Lung (tissue), 17 donors: ENCODE measurements at places on chromosomes 1 and 21.
A peak's percentile ranks its signal among the peaks of the same experiment; 100 is the strongest.

- no peak overlapping the region for H3K4me3 ChIP-seq
- H3K27me3 ChIP-seq = no peaks in the 10 kb centered on the region
- peaks cover 46% of the 10 kb centered on the region for H3K4me1 ChIP-seq
- no peak overlapping the region for H3K27ac ChIP-seq
These were observed 42.2 kb upstream of the WASF2 start for GRCh38 chr1:27531959-27532685.

DNA sequence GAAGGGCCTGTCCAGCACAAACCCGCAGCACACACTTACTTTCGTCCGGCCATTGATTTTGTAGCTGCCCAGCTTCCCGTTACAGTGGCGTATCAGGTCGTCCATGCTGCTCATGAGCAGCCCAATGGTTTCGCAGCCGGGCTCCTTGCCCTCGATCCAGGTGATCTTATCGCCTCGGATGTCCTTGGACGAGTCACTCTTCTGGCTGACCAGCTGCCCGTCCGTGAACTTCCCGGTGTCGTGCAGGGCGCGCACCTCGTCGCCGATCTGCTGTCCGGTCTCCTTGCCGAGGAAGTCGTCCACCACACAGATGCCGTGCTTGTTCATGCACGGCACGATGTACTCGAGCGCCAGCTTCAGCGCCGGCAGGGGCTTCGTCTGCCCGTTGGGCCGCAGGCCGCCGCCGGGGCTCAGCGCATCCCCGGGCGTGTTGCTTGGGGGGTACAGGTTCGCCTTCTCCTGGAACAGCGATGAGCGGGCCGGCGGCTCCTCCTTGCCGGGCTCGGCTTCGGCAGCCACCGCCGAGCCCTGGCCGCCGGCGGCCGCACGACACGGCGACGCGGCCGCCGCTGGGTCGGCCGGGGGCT lies 1.0 kb downstream of the EGLN1 start:
- peaks cover 9% of the 10 kb centered on the region for H3K27me3 ChIP-seq
- peaks cover 21% of the 10 kb centered on the region for H3K4me1 ChIP-seq
- peak overlapping the region; percentile 92 for H3K27ac ChIP-seq
- H3K4me3 ChIP-seq = peak overlapping the region; percentile 76
- DNase-seq = peak; percentile 60

DNA sequence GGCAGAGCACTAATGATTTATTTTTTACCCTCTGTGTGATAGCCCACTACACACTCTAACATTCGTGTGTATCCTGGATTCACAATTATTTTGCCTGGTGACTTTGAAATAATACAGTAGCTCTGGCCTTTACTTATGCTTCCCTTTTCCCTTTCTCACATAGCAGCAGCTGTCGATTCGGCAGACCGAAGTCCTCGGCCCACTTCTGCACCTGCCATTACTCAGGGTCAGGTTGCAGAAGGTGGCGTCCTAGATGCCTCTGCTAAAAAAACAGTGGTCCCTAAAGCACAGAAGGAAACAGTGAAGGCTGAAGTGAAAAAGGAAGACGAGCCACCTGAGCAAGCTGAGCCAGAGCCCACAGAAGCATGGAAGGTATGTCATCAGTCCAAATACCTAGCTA lies 70.8 kb downstream of the TMEM200B start:
- H3K4me3 ChIP-seq = no peak overlapping the region
- H3K36me3 ChIP-seq = peaks cover 6% of the 10 kb centered on the region
- H3K4me1 ChIP-seq = no peaks in the 10 kb centered on the region
- no peaks in the 10 kb centered on the region for H3K27me3 ChIP-seq

- H3K27me3 ChIP-seq = no peaks in the 10 kb centered on the region
- no peaks in the 10 kb centered on the region for H3K4me1 ChIP-seq
- H3K36me3 ChIP-seq = no peaks in the 10 kb centered on the region
These were observed 41.2 kb upstream of the CYYR1 start for GRCh38 chr21:26614251-26614650.

GRCh38 chr1:20302108-20302471 lies 11.4 kb downstream of the VWA5B1 start:
- no peaks in the 10 kb centered on the region for H3K36me3 ChIP-seq
- no peak overlapping the region for H3K4me3 ChIP-seq
- no peak overlapping the region for H3K27ac ChIP-seq

DNA sequence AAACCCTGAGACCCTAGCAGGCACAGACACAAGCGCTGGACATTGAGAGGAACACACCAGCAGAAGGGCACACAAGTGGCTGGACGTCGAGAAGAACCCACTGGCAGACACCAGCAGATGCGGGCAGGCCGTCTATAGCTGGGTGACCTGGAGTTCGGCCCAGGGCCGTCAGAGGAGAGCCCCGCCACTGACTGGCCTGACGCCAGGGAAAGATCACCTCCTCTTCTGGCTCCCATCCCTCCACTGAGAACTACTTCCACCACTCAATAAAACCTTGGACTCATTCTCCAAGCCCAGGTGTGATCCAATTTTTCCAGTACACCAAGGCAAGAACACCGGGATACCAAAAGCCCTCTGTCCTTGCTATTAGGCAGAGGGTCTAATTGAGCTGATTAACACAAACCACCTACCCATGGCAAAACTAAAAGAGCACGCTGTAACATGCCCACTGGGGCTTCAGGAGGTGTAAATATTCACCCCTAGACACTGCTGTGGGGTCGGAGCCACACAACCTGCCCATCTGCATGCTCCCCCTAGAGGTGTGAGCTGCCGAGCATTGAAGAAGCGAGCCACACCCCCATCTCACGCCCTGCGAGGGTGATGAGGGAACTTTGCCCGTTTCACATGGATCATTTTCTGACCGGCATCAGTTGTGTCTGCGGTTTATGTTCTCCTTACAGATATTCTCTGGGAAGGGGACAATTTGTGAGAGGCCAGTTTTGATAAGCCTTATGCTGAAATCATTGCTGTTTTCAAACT lies 104.8 kb downstream of the HLX start:
- no peaks in the 10 kb centered on the region for H3K36me3 ChIP-seq
- H3K4me1 ChIP-seq = no peaks in the 10 kb centered on the region
- H3K27ac ChIP-seq = no peak overlapping the region
- no peak for DNase-seq

DNA sequence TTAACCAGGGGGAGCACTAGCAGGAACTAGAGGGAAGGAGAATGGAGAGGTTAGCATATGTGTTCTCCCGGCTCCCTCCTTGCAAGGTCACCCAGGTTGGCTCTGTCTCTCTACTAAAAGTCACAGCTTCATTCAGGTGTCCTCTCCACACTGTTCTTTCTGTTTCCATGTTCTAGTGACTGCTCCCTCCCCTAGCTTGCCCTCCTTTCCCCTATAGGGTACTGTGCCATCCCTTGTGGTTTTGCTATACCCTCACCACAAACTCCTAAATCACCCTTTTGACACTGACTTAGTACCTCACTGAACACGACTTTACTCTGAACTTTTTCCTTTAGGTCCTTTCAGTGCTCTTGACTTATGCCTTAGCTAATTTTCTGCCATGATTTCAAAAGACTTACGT lies 389.3 kb downstream of the ST6GALNAC3 start:
- no peak for DNase-seq
- no peak overlapping the region for H3K27ac ChIP-seq
- no peaks in the 10 kb centered on the region for H3K27me3 ChIP-seq
- no peak overlapping the region for H3K4me3 ChIP-seq

GRCh38 chr1:111842411-111842810 lies 86.7 kb downstream of the DDX20 start:
- no peak overlapping the region for H3K4me3 ChIP-seq
- DNase-seq = no peak
- no peak overlapping the region for H3K27ac ChIP-seq
- no peaks in the 10 kb centered on the region for H3K27me3 ChIP-seq
- H3K36me3 ChIP-seq = no peaks in the 10 kb centered on the region

- no peak for DNase-seq
- no peaks in the 10 kb centered on the region for H3K4me1 ChIP-seq
- H3K4me3 ChIP-seq = no peak overlapping the region
- no peak overlapping the region for H3K27ac ChIP-seq
- no peaks in the 10 kb centered on the region for H3K36me3 ChIP-seq
These were observed 20.4 kb downstream of the RPE65 start for GRCh38 chr1:68429233-68429808.

- H3K36me3 ChIP-seq = peaks cover 8% of the 10 kb centered on the region
- no peak overlapping the region for H3K4me3 ChIP-seq
- no peaks in the 10 kb centered on the region for H3K27me3 ChIP-seq
- peak; percentile 76 for DNase-seq
- H3K4me1 ChIP-seq = peaks cover 13% of the 10 kb centered on the region
These were observed 2.3 kb downstream of the H3-3A start for GRCh38 chr1:226064816-226065248.

GRCh38 chr1:98325646-98326440 lies 335.7 kb upstream of the SNX7 start:
- H3K27ac ChIP-seq = no peak overlapping the region
- no peaks in the 10 kb centered on the region for H3K27me3 ChIP-seq
- no peak overlapping the region for H3K4me3 ChIP-seq
- H3K4me1 ChIP-seq = peaks cover 2% of the 10 kb centered on the region
- DNase-seq = no peak

GRCh38 chr1:41665962-41666917 lies 181.8 kb upstream of the EDN2 start:
- no peak overlapping the region for H3K4me3 ChIP-seq
- H3K4me1 ChIP-seq = peaks cover 18% of the 10 kb centered on the region
- H3K36me3 ChIP-seq = no peaks in the 10 kb centered on the region
- no peak overlapping the region for H3K27ac ChIP-seq

DNA sequence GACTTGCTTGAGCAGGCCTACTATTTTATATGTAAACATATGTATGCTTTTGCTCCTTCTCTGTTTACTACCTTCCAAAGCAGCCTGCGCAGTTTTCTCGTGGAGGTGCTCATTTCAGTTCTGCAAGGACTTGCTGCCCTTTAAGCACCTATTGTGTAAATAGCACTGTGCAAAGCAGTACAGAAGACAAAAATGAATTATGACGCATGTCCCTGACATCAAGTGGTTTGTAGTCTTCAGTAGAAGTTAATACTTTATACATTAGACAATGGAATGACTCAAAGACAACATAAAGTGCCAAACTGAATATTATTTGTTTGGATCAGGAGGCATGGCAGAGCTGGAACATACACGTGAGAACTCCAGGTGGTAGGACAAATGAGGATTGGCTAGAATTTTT lies 611.7 kb downstream of the LMO4 start:
- H3K27ac ChIP-seq = no peak overlapping the region
- no peak overlapping the region for H3K4me3 ChIP-seq
- DNase-seq = no peak
- peaks cover 25% of the 10 kb centered on the region for H3K4me1 ChIP-seq
- no peaks in the 10 kb centered on the region for H3K27me3 ChIP-seq

GRCh38 chr1:24321697-24322469 lies 2.7 kb downstream of the GRHL3 start:
- H3K36me3 ChIP-seq = no peaks in the 10 kb centered on the region
- H3K27ac ChIP-seq = no peak overlapping the region
- no peaks in the 10 kb centered on the region for H3K4me1 ChIP-seq
- peak; percentile 64 for DNase-seq
- H3K4me3 ChIP-seq = peak overlapping the region; percentile 29

- DNase-seq = no peak
- H3K27me3 ChIP-seq = no peaks in the 10 kb centered on the region
- peak overlapping the region; percentile 71 for H3K4me3 ChIP-seq
- peak overlapping the region; percentile 97 for H3K27ac ChIP-seq
These were observed 838 bp upstream of the RSRP1 start for GRCh38 chr1:25247829-25248754.

- H3K36me3 ChIP-seq = no peaks in the 10 kb centered on the region
- peak overlapping the region; percentile 89 for H3K27ac ChIP-seq
- peaks cover 12% of the 10 kb centered on the region for H3K4me1 ChIP-seq
These were observed 31.6 kb downstream of the SOX13 start for GRCh38 chr1:204104331-204105130.

- no peaks in the 10 kb centered on the region for H3K27me3 ChIP-seq
- peaks cover 3% of the 10 kb centered on the region for H3K4me1 ChIP-seq
- H3K36me3 ChIP-seq = no peaks in the 10 kb centered on the region
- peak; percentile 67 for DNase-seq
These were observed 50.0 kb downstream of the MRPL37 start for GRCh38 chr1:54249819-54250435.

DNA sequence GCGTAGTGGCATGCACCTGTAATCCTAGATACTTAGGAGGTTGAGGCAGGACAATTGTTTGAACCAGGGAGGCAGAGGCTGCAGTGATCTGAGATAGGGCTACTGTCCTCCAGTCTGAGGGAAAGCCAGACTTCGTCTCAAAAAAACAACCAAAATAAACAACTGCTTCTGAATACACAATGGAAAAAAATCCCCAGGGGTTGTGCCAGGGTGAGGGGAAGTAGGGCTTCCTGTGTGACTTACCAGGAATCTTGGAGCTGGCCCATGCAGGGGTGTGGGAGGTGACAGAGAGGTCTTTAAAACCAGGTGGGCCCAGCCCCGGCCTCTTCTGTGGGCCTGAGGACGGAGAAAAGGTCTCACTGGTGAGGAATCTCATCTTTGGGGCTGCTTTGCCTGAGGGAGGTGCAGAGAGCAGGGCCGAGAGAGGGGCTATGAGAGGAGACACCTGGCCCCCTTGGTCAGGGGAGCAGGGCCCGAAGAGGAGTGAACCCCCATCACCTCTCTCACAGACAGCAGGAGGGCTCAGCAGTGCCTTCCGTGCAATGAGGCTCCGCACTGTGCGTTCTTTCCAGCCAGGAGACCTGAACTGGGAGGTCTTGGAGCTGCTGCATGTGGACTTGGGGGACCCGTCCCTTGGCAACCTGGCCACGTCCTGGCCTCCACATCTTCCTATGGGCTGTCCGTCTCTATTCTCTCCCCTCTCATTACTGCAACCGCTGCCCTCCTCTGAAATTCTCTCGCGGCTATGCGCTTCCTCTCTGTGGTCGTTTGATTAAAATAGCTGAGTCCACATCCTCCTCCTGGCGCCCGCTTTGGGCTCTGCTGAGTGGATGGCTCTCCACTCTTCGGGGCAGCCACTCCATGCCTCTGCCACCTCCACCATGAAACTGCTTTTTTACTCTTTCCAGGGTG lies 10.7 kb downstream of the PLA2G5 start:
- H3K27me3 ChIP-seq = peaks cover 2% of the 10 kb centered on the region
- DNase-seq = no peak
- peaks cover 5% of the 10 kb centered on the region for H3K4me1 ChIP-seq
- no peak overlapping the region for H3K27ac ChIP-seq
- no peak overlapping the region for H3K4me3 ChIP-seq

DNA sequence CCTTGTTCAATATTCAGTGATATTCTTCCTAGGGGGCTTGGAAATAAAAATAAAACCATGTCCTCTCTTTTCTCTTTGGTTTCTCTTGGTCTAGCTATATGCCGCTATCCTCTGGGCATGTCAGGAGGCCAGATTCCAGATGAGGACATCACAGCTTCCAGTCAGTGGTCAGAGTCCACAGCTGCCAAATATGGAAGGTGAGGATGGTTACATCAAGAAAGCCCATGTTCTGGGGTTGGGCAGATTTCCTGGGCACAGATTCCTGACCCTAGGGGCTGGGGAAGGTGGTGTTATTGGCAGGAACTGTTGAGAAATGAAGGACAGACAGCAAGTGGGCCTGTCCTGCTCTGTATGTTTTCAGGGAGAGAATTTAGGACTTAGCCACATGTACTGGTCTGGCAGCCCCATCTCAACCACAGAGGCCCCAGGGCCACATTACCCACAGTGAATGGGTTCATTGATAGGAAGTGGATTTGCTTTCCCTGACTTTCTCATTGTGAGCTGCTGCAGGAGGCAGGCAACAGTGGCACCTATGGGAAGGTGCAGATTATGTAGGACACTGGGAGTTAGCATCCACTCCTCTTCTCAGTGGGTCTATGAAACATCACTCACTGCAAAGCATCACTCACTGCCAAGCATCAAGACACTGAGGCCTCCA lies 37.4 kb upstream of the HSD17B7 start:
- peaks cover 20% of the 10 kb centered on the region for H3K36me3 ChIP-seq
- H3K27ac ChIP-seq = no peak overlapping the region
- H3K4me3 ChIP-seq = no peak overlapping the region
- DNase-seq = no peak
- H3K27me3 ChIP-seq = no peaks in the 10 kb centered on the region
- no peaks in the 10 kb centered on the region for H3K4me1 ChIP-seq
